ENCODE measurements at places on chromosomes 7 and 10.

GRCh38 chr10:125415006-125415633 lies 254.8 kb upstream of the CTBP2 start:
- H3K27me3 ChIP-seq: no peaks in the 10 kb centered on the region
- H3K4me3 ChIP-seq: no peak overlapping the region
- DNase-seq: no peak
- no peaks in the 10 kb centered on the region for H3K4me1 ChIP-seq

DNA sequence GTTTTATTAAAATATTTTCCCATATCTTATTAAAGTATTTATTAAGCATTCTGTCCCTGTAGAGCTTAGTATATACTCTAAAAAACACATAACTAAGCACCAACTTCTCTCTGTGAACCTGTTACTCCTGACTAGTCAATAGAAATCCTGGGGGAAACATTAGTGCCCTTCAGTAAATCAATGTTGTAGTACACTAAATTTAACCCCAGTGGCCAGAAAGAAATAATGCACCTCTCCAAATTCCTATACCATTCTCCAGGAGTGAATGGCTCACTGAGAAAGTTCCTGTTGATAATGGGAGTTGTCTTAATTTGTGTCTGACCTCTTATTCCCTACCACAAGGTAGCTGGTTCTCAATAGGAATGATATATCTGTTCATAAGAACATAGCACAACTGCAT lies 188.2 kb downstream of the SEMA3D start:
- no peak overlapping the region for H3K27ac ChIP-seq
- H3K27me3 ChIP-seq: no peaks in the 10 kb centered on the region
- no peak for DNase-seq
- no peaks in the 10 kb centered on the region for H3K36me3 ChIP-seq
- no peaks in the 10 kb centered on the region for H3K4me1 ChIP-seq
- no peak overlapping the region for H3K4me3 ChIP-seq

DNA sequence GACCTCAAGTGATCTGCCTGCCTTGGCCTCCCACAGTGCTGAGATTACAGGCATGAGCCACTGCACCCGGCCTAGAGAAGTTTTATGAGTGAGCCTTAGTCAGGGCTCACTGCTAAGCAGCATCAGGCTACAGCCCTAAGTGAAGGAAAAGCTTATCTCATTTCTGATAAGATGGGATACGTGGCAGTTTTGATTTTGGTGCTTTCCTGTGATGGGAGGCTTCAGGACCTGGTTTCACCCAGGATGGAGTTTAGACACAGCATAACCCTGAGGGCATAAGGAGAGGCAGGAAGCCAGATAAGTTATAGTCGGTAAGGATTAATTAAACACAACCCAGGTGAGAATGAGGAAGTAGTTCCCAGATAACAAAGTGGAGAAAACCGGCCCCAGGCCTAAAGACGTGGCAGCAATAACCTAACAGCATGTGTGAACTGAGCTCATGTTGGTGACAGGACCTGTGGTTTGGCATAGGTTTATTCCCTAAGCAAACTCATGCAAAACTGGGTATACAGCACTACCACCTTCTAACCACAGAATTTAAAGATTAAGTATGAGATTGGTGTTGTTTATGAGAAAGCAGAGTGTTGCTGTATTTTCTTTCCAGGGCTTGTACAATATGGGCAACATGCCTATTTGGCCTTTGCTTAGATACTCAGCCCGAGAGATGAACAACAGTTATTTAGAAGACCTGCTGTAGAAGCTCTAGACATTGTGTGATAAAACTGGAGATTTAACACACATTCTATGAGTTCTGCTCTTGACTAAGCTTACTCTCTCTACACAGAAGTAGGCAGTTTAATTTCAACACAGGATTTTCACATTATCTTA lies 119.4 kb downstream of the COL28A1 start:
- no peaks in the 10 kb centered on the region for H3K27me3 ChIP-seq
- H3K4me1 ChIP-seq: no peaks in the 10 kb centered on the region
- no peak overlapping the region for H3K27ac ChIP-seq
- H3K36me3 ChIP-seq: no peaks in the 10 kb centered on the region
- no peak overlapping the region for H3K4me3 ChIP-seq
- DNase-seq: no peak

GRCh38 chr7:78178319-78178718 lies 379.7 kb downstream of the PHTF2 start:
- no peak overlapping the region for H3K27ac ChIP-seq
- no peaks in the 10 kb centered on the region for H3K4me1 ChIP-seq
- H3K27me3 ChIP-seq: no peaks in the 10 kb centered on the region
- no peak overlapping the region for H3K4me3 ChIP-seq

DNA sequence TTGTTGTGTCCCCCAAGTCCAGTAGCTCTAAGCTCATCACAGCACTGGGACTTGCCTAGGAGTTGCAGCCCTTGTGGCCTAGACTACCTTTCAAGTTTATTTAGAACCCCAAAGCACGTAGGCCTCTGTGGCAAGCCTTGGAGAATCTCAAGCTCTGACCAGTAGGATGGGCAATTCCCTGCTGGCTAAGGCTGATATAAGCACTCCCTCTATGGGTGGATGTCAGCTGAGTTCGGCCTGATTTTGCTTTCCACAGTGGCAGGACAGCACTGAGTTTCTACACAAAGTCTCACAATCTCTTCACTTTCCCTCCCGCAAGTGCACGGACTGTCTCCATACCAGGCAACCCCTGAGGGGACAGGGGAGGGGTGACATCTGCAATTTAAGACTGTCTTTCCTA lies 886.4 kb upstream of the LRRN3 start:
- no peak overlapping the region for H3K4me3 ChIP-seq
- H3K27ac ChIP-seq: no peak overlapping the region
- H3K4me1 ChIP-seq: no peaks in the 10 kb centered on the region
- no peaks in the 10 kb centered on the region for H3K27me3 ChIP-seq
- H3K36me3 ChIP-seq: no peaks in the 10 kb centered on the region

- H3K36me3 ChIP-seq: no peaks in the 10 kb centered on the region
- H3K4me1 ChIP-seq: peaks cover 26% of the 10 kb centered on the region
- no peak overlapping the region for H3K4me3 ChIP-seq
- DNase-seq: no peak
- H3K27me3 ChIP-seq: no peaks in the 10 kb centered on the region
- peak overlapping the region; percentile 2 for H3K27ac ChIP-seq
Observed at GRCh38 chr7:37344886-37345579, 103.6 kb downstream of the ELMO1 start.

DNA sequence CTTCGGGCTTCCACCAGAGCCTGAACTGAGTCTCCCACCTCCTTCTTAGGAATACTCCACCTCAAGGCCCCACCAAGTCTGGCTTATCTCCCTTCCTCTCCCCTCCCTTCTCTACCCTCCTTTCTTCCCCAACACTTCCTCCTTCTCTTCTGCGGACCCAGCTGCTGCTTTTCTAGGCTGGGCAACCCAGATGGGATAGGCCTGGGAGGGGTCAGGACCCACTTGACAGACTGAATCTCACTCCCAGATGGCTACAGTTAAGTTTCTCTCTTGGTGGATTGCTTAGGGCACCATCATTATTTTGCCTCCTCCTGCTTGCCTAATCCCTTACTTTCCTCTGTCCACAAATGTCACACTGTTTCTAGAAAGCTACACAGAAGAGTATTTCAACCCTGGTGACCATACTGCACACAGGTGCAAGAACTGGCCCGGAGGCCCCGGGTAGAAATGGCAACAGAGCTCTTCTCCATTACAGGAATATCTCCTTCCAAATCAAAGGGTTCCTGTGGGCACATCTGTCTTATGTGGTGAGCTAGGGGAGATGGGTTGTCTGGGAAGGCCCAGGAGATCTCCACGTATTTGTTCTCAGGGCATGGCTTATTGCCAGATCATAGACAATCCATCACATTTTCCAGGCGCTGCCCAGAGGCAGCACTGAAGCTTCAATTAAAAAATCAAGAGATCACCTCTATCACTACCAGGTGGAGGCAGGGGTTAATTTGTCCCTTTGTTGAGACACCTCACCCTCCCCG lies 5.1 kb upstream of the HOXA11 start:
- peaks cover 52% of the 10 kb centered on the region for H3K4me1 ChIP-seq
- no peak overlapping the region for H3K4me3 ChIP-seq
- no peaks in the 10 kb centered on the region for H3K36me3 ChIP-seq
- no peak overlapping the region for H3K27ac ChIP-seq
- DNase-seq: no peak

DNA sequence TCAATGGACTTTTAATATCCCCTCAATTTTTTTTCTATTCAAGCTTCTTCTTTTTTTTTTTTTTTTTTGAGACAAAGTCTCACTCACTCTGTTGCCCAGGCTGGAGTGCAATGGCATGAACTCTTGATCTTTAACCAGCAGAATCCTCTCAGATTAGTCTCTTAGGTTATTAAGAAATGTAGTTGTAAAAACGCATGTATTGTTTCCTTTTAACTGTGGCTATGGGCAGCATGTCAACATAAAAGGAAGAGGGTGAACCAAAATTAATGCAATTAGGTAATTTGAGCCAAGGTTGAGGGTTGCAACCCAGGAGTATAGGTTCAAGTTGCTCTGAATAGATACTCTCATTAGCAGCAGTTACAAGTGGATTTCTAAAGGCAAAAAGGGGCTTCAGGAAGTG lies 4.3 kb upstream of the GSTO1 start:
- H3K4me3 ChIP-seq: no peak overlapping the region
- no peaks in the 10 kb centered on the region for H3K4me1 ChIP-seq

- H3K36me3 ChIP-seq: no peaks in the 10 kb centered on the region
- H3K4me3 ChIP-seq: no peak overlapping the region
- no peaks in the 10 kb centered on the region for H3K4me1 ChIP-seq
- no peak for DNase-seq
Observed at GRCh38 chr7:39921506-39922175, 28.4 kb upstream of the CDK13 start.

DNA sequence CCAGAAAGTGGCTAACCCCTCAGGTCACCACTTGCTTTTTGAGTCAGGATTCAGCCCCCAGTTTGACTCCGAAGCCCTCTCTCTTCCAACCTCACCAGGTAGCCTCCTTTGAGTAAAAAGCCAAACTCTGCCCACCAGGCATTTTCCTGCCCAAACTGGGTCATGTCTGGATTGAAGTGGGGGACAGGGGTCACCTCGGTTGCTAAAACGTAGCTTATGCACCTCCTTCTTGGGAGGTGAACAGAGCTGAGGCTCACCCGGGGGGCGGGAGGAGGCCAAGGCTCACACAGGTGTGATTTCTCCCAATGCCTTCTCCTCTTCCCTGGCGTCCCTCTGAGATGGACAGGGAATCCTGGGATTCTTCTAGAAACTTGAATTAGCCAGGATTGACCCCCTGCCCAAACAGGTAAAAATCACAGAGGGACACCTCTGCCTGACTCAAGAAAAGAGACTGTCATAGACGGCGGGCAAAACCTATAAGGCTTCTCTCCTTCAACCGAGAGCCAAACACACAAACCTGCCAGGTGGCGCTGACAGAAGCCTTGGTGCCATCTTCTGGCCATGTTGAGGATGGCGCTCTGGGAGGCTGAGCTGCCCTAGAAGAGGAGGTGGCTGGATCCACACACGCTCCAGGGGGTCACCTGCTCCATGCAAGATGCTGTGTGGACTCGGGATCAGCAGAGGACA lies 51.6 kb downstream of the PRLHR start:
- no peaks in the 10 kb centered on the region for H3K4me1 ChIP-seq
- H3K36me3 ChIP-seq: no peaks in the 10 kb centered on the region
- H3K4me3 ChIP-seq: no peak overlapping the region
- peaks cover 16% of the 10 kb centered on the region for H3K27me3 ChIP-seq
- H3K27ac ChIP-seq: no peak overlapping the region
- DNase-seq: no peak

DNA sequence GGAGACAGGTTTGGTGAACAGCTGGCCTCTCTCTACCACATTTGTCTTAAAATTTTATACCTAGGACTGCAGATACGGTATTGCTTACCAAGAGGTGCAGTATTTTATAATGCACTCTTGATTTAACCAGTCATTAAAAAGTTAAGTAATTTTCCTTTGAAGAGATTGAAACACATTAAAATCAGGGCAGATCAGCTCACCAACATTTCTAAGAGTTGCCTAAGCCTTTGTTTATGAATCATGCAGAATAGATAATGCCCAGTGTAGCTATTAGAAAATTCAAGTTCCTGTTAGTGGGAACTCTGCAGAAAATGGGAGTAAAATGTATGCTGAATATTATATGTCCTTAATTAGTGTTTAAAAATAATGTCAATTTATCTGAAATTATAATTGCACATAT lies 140.2 kb upstream of the PRPS1L1 start:
- H3K36me3 ChIP-seq: no peaks in the 10 kb centered on the region
- no peaks in the 10 kb centered on the region for H3K4me1 ChIP-seq
- no peak for DNase-seq
- H3K27me3 ChIP-seq: no peaks in the 10 kb centered on the region

GRCh38 chr10:84097787-84098353 lies 41.4 kb upstream of the GHITM start:
- no peak for DNase-seq
- H3K27ac ChIP-seq: no peak overlapping the region
- no peak overlapping the region for H3K4me3 ChIP-seq
- H3K36me3 ChIP-seq: no peaks in the 10 kb centered on the region
- no peaks in the 10 kb centered on the region for H3K4me1 ChIP-seq

DNA sequence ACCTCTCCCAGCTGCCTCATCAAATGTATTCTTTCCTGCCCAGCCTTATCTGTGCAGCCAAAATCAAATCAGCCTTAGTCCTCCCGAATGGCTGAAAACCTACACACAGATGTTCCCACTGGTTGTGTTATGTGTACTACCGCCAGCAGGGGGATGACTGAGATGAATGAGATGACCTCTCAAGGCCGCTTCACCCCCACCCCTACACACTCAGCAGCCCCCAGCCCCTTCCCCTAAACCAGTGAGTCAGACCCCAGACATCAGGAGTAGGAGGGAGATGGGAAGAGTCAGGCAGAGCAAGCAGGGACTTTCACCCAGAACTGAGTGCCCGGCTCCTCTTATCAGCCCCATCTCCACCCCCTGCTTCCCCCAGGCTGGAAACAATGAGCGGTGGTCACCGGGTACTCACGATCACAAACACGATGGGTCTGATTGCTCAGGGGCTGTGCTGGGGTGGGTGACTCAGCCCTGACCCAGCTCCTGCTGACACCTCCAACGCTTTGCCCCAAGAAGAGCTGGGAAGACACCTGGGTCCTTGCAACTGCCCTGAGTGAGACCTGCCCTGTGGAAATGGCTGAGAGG lies 6.5 kb upstream of the C10orf105 start:
- no peaks in the 10 kb centered on the region for H3K36me3 ChIP-seq
- H3K4me1 ChIP-seq: peaks cover 69% of the 10 kb centered on the region
- H3K27ac ChIP-seq: peak overlapping the region; percentile 72
- H3K27me3 ChIP-seq: no peaks in the 10 kb centered on the region
